DMS79 treated with DMSO at 0.1 percent for 48 hours (cell line): ENCODE measurements at places on chromosomes 2 and 18.

DNA sequence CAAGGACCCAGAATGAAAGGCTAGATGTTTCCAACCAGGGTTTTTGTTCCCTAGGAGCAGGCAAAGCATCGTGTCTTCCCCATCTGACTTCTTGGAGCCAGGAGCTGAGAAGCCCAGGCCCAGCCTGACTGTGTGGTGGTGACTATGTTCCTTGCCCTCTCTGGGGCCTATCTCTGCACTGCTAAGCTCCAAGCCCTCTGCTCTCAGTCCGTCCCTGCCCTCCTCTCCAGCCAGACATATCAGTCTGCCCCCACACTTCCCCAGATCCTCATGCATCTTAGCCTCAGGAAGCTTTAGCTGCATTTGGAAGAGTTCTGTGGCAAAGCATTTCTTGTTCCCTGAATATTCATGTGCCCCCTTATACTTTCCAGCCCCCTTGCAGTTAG is 196.6 kb downstream of the CYP26B1 start:
- no peak for DNase-seq

- no peak for DNase-seq
Measured at GRCh38 chr2:70712916-70713315, 55.1 kb downstream of the ADD2 start.

DNA sequence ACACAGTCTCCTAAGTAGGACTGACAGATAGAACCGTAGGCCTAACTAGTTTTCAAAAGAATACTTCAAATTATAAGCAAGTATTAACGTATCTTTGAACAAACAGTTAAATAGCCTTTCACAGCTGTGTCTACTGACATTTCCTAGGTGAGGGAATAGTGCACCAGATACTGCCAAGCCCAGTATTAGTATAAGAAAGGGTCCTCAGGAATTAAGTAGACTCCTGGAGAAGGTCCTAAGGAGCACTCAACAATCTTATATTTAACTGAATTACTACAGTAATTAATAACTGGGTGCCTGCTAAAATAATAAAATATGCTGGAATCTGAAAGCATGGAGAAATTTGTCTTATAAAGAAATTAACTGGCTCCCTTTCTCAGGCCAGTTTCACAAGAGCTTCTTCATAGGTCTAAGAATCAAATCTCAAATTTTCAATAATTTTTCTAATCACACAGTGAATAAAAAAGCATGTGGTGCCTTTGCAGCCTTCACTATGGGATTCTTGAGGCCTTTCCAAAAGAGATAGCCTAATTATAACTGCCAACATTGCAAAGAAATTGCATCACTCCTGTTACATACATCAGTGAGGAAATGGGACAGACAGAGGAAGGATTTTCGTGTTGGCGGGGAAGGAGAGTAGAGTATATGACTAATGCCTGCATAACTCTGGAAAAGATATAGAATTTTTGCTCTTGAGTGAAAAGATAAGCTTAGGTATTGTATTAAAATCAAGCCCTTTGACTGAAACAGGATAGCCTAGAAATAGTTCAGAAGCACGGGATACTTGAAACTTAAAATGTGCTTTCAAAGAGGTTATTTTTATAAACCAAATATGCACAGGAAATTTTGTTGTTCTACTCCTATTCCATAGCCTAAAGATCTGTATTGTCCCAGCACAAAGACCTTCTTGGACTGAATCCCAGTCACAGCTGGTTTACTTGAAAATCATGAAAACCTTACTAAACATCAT is 228.6 kb upstream of the STK17B start:
- DNase-seq, result no peak

DNA sequence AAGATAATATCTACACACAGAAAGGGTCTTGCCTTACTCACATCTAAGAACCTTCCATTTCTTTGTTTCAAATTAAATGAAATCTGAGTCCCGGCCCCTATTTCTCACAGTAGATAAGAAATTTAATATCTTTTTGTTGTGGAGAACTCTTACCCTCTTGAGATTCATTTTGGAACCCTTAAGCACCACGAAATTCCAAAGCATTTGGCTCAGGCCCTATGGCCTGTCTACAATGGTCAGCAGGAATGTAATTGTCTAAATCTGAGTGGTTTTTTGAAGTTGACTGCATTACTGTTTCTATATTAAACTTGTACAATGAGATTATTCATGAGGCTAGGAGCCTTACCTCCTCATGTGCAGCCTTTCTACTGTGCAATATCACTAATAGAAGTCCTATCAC is 723.3 kb downstream of the TSN start:
- no peak for DNase-seq

GRCh38 chr2:128454980-128455720 is 136.5 kb upstream of the HS6ST1 start:
- DNase-seq, result no peak

DNA sequence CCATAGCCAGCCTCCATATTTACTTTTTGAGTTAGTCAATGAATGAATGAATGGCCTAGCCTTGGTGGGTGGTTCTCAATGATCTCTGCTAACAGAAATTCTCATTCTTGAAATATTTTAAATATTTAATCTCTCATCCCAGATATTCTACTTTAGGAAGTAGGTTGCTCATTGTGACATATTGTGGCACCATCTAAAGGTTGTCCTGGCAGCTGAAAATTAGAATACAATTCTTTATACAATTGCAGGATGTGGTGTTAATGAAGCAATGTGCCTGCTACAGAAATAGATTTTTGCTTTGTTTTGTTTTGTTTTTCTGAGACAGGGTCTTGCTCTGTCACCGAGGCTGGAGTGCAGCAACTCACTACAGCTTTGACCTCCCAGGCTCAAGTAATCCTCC is 35.8 kb downstream of the SCG2 start:
- DNase-seq, result no peak

DNA sequence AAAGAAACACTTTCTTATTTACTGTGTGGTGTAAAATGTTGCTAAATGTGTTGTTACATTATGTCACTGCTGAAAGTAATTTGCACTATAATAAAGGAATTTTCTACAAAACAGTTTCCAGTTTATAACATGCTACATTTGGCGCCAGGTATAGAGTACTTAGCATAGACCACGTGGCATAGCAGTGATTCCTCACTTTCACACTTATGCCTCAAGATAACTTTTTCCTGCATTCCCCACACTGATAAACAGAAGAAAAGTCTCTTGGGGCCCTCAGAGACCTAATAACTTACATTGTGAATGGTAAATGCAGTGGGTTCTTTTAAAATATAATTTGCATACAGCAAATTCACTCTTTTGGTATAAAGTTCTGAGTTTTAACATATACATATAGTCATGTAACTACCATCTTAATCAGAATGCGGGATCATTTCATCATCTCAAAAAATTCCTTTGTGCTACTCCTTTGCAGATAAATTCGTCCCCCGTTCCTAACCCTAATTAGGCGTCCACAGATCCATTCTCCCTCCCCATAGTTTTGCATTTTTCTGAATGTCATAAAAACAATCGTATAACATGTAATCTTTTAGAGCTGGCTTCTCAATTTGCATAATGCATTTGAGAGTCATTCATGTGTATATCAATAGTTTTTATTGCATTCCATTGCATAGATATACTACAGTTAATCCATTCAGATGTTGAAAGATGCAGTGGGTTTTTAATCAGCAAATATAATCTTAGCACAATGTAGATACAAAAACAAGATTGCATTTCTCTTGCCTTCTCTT is 7.5 kb downstream of the LGALSL start:
- DNase-seq, result no peak

- no peak for DNase-seq
Measured at GRCh38 chr2:233847248-233847898, 7.0 kb downstream of the HJURP start.

DNA sequence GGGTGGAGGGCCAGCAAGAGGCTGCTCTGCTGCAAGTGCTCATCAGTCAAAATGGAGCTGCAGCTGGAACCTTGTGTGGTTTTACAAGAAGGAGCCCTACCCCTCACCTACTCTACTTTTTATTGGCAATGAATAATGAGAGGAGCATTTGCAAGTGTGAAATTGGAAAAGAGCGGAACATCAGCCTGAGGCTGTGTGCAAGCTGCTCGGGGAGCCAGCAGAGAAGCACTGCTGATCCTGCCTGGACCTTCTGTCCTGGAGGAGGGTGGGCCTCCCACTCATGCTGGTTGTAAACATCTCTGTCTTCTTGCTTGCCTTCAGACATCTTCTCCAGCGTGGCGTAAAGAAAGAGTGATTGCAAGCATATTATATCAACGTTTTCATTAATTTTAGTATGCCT is 256.2 kb downstream of the DLGAP1 start:
- DNase-seq, result no peak

GRCh38 chr2:105407946-105408743 is 9.3 kb upstream of the FHL2 start:
- no peak for DNase-seq

DNA sequence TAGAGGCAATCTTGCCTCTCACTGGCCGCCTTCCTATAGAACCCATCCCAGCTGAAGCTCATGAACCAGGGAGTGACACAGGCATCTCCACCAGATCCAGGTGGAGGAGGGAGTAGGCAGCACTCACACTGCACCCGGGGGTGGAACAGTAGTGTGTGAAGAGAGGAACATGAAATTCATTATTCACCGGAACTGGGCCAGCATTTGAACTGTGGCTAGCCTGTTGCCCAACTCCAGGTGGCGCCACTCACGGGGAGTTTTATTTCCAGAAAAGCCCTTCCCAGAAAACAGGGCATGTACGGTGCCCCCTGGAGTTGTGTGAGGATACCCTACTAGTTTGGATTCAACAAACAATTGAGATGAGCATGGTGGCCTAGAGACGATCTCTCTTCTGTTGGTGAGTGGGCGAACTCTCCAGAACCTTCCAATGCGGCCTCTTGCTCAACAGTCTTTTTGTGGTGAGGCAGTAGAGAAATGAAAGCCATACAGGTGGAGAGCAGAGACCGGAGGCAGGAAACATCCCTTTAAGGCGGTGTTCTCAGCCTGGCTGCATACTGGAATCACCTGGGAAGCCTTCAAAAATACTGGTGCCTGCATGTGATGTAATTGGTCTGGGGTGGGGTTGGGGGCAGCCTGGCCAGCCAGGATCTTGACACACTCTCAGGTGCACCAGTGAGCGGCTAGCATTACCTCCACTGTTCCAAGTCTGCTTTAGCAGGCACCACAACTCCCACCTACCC is 73.5 kb upstream of the NEDD4L start:
- DNase-seq, result no peak

GRCh38 chr2:68428126-68428525 is 39.0 kb downstream of the FBXO48 start:
- DNase-seq, result no peak

DNA sequence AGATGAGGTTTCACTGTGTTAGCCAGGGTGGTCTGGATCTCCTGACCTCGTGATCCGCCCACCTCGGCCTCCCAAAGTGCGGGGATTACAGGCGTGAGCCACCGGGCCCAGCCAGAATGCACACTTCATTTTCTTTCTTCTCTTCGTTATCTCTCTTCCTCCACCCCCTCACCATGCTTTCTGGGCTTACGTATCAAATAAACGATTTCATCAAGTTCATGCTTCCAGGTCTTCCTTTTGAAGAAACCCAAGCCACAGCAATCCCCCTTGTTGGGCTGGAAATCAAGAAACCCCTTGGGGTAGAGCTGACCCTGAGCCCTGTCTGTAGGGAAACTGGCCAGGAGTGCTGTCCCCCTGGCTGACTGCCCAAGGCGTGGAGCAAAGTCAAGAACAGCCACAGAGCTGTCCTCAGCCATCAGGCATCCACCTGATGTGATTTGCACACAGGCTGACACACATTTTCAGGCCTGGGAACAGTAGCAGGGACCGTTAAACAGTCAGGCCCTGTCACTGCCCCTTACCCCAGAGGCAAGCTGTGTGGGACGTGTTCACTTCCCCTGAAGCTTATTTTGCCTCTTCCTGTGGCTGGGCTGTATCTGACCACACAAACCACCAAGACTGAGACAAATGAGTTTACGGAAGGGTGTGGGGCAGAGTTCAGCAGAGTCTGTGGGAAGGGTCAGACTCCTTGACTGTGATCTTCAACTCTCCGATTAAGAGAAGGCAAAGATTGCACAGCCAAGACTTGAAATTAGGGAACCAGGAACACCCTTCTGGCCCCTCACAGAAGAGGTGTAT is 15.1 kb upstream of the NMUR1 start:
- no peak for DNase-seq

DNA sequence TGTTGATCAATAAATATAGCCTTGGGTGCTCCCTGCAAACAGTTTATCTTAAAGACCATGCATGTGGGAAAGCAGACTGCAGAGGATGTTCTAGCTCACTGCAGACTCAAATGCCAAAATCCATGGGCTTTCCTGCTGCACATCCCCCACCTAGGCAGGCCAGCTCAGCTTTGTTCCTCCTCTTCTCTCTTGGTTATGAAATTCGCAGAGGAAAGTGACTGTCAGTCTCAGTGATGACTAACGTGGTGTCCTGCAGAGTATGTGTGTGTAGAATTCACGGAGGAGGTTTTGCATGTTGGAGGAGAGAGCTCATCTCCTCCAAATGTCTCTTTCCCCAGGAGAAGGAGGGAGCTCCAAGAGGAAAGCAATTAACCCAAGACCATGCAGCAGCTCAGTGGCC is 21.4 kb upstream of the KCNS3 start:
- DNase-seq, result no peak

DNA sequence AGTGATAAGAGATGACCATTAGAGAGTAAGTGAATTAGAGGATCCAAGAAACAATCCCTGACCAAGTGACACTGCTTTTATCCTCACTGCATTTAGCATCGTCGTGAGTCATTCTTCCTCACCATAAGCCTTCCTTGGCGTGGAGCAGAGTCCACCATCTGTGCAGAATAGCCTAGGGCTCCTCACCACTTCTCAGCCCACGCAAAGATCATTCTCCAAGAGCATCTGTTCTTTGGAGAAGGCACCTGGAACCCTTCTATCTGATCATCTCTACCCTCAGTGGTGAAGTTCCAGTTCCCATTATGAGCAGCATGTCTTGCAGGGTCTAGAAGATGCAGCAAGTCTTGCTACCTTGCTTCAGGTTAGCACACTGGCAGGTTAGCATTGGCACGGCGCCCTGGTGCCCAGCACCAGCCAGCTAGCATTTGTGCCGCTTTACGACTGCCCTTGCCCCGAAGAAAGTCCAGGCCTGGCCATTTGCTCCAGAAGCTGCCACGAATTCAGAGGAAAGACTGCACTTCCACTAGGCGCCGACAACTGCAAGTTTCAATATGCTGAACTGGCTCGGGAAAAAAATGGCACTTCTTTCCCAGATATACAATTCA is 225.8 kb downstream of the TTC32 start:
- DNase-seq, result no peak

DNA sequence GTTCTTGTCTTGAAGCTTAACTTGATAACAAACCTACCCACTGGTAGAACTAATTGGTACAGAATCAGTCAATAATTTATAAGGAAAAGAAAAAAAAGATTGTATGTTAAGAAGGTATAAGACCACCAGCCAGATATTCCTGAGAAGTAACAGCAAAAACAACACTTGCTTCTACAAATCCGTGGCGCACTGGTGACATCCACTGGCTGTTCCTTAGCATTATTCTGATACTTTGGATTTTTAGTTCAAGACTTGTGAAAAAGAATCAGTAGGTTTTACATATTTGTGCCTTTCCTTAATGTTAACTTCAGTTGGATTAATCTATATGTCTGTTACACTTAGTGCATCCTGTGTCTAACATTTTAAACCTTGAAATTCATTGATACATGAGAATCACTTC is 141.8 kb downstream of the GRB14 start:
- no peak for DNase-seq
